ENCODE measurements at places on chromosomes 2 and 18.

DNA sequence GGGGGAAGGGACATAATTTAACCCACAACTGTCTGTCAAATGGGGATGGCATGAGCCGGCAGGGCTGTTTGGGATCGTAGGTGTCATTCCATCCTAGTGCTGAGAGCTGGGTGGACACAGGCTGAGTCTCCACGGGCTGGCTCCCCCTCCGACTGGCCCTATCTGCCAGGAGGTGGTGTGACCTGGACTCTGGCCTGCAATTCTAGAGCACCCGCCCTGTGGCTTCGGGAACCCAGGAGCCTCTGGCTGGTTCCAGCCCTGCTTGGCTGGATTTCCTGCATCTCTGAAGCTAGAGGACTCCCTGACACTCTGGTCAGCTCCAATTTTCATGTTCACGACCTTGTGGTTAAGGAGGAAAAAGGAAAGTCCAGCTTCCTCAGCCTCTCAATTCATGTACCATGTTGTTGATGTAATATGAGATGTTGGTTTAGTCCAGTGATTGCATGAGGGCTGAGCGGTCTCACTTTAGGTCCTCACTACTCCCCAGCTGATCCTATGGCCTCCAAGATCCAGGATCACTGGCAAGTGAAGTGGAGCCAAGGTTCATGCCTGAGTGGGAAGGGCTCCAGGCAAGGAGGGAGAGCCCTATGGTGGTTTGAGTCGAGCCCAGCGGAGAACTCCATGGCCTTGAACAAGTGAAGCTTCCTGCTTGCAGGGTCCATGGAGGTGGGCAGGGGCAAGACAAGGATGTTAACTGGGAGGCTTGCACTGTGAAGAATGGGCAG lies 169.1 kb downstream of the NDUFA10 start:
- no peak for DNase-seq

DNA sequence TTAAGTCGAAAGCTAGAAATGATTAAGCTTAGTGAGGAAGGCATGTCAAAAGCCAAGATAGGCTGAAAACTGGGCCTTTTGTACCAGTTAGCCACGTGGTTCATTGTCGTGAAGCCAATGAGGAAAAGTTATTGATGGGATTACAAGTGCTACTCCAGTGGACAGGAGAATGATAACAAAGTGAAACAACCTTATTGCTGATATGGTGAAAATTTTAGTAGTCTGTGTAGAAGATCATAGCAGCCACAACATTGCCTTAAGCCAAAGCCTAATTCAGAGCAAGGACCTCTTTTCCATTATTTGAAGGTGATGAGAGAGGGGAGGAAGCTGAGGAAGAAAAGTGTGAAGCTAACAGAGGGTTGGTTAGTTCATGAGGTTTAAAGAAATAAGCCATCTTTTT lies 24.1 kb upstream of the RAMP1 start:
- DNase-seq = no peak

- peak; percentile 85 for DNase-seq
Observed at GRCh38 chr2:19796035-19796695, 105.6 kb downstream of the TTC32 start.

DNA sequence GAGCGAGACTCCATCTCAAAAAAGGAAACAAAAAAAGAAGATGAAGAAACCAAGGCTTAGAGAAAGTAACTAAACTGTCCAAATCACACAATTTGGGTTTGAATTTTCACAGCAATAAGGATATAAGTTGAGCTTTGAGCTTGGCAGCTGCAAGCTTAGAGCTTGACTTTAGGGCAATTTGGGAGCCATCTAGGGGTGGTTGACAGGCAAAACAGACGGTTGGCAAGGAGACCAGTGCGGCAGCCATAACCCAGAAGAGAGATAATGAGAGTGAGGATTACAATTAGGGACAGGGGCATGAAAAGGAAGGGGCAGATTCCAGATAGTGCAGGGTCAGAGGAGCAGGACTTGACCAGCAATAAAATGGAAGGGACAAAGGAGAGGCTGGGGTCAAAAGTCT lies 382.2 kb upstream of the HNRNPA3 start:
- no peak for DNase-seq

DNA sequence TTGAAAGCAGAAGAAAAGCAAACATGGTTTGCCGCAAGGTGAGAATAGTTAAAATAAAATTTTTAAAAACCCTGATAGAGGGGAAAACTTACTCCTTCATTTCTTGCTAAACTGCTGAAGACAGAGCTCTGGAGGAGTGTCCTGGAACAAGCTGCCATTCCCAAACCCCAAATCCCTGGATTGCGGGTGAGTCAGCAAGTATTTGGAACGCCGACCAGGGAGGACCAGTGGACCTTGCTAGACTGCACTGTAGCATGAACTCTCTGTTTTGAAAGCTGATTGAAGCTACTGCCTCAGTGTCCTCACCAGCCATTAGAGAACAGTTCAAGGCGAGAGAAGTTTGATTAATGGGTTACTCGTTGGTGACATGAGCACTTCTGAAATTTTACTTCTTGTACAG lies 99.4 kb upstream of the RASGRP3 start:
- no peak for DNase-seq

GRCh38 chr2:108220942-108221541 lies 18.7 kb upstream of the SULT1C3 start:
- no peak for DNase-seq

DNA sequence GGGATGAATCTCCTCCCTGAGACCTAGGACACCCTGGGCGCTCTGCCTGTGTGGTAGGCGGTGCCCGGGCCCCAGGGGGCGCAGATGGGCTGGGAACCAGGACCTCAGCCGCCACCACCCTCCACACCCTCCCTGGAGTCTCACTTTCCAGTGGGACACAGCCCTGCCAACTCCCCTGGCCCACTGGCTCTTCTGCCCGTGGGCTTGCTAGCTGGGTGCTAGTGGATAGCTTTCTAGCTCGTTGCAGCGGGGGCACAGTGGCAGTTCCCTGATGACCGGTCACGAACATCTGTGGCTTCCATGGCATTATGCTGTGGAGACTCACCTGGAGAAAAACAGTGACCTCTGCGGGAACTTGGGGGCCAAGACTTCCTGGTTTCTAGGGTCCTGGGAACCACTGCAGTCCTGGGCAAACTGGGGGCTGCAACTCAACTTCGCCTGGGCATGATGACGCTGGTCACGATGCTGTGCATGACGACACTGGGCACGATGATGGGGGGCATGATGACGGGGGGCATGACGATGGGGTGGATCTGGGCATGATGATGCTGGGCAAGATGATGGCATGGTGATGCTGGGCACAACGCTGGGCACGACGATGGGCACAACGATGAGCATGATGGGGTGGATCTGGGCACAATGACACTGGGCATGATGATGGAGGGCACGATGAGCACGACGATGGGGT lies 31.0 kb upstream of the ALLC start:
- no peak for DNase-seq

DNA sequence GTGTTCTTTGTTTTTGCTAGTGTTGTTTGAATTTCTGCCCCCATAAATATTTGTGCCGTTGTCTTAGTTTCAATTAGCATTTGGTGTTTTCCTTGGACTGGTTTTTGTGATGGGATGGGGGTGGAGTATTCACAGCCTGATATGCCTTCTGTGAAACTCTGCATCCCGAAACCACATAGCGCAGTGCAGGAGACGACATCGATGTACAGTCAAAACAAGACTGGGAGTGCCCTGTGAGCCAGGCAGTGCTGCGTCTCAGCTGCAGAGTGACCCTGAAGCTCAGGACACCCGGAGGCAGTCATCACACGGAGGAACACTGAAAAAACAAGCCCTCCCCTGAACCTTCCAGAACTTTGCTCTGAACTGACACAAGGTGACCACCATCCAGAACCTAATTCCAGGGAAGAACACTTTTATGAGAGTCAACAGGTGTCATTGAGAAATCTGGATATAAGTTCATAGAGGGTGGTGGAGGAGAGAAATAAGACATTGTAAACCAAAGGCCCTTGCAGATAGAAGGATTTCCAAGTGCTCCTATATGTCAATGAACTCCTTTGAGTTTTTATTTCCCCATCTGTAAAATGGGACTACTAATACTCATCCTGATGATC lies 61.2 kb upstream of the CABLES1 start:
- no peak for DNase-seq

- no peak for DNase-seq
Observed at GRCh38 chr2:2026851-2027250, 282.5 kb upstream of the PXDN start.

GRCh38 chr2:126655500-126656430 lies at the start of gene GYPC:
Gene GYPC (plus strand): TSS chr2:126656158. CDS start chr2:126656264, 106 bp downstream.
- DNase-seq = peak; percentile 89

DNA sequence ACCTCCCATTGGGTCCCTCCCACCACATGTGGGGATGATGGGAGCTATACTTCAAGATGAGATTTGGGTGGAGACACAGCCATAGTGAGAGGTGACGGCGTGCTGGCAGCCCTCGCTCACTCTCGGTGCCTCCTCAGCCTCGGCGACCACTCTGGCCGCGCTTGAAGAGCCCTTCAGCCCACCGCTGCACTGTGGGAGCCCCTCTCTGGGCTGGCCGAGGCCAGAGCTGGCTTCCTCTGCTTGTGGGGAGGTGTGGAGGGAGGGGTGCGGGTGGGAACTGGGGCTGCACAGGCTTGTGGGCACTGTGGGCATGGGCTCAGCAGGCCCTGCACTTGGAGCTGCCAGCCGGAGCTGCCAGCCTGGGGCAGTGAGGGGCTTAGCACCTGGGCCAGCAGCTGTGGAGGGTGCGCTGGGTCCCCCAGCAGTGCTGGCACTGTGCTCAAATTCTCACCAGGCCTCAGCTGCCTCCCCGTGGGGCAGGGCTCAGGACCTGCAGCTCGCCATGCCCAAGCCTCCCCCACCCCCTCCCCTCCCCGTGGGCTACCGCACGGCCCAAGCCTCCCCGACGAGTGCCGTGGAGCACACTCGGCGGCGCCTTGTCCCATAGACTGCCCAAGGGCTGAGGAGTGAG lies 73.0 kb downstream of the SERPINB8 start:
- no peak for DNase-seq

- DNase-seq = no peak
Observed at GRCh38 chr18:78821396-78821795, 158.2 kb upstream of the SALL3 start.

DNA sequence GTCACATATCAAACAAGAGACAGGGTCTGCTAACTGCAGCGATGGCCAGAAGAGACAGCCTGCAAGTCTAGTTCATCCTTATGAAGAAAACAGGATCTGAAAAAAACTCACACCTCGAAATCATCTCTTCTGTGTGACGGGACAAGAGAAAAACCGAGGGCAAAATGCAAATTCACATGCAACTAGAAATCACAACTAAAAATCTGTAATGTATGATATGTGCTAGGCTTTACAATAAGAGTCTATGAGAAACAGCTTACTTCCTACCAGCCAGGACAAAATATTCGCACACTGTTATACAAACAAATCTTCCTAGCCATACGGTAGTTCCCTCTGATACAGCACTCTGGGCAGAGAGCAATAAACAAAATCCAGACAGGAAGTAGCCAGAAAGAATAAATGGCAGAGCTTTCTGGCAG lies 48.8 kb downstream of the ANKRD44 start:
- DNase-seq = no peak

DNA sequence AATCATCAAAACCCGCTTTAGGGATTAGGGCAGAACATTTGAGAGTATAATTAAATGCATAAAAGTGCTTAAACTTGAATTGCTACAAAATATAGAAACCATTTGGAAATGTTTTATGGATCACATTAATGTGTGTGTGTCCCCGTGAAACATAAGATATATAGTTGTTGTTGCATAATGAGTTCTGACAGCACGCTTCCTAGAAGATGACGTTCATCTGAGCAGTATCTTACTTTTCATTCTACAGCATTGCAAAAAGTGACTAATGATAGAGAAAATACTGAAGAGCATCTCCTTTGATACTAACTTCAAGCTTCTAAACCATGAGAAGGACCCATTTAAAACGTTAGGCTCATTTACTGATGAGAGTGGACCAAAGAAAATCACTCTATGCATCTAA lies 63.7 kb downstream of the SLC8A1 start:
- no peak for DNase-seq

- no peak for DNase-seq
Observed at GRCh38 chr18:58456625-58457024, 172.3 kb downstream of the ALPK2 start.

DNA sequence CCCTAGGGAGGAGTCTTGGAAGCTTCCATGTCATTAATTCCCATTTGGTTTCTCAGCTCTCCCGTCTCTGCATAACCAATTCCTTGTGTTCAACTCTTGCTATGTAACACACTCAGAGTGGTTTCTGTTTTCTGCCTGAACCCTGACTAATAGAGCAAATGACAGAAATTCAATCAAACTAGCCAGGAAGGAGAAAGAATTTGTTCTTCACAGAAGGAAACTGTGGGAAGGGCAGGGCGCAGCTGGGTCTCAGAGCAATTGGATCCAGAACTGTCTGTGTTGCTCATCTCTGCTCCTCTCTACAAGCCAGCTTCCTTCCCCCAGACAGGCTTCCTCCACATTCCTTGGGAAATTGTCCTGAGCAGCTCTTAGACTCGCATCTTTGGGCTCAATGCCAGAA lies 269.8 kb downstream of the TNS1 start:
- DNase-seq = peak; percentile 27

DNA sequence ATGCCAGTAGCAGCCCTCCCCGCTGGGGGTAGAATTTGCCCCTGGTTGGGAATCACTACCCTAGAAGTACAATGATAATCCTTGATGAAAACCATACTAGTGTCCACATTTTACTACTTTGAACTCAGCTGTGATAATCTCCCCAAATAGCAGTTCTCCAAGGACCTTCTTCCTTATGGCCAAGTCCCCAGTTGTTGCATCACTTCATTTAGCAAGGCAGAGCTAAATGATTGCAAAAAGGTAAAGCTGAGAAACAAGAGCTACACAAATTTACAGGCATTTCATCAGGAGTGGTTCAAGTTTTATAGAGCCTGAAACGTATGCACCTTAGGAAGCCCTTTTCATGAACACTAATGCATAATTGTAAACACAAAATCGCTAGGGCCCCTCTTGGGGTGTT lies 44.9 kb upstream of the REL start:
- DNase-seq = no peak

DNA sequence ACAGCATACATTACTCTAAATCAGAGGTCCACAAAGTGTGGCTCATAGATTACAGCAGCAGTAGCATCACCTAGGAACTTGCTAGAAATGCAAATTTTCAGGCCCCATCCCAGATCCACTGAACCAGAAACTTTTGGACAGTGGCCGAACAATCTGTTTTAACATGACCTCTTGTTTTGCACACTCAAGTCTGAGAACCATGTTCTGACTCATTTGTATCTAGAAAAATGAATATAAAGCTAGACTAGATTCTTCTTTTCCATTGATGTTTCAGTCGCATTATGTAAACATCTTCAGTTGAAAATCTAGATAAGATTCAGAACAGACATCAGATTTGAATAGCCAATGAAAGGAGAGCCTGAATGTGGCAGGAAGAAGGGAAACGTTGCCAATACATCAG lies 608.8 kb downstream of the LRP1B start:
- DNase-seq = no peak

- no peak for DNase-seq
Observed at GRCh38 chr18:62586781-62587487, 64.1 kb downstream of the ZCCHC2 start.

DNA sequence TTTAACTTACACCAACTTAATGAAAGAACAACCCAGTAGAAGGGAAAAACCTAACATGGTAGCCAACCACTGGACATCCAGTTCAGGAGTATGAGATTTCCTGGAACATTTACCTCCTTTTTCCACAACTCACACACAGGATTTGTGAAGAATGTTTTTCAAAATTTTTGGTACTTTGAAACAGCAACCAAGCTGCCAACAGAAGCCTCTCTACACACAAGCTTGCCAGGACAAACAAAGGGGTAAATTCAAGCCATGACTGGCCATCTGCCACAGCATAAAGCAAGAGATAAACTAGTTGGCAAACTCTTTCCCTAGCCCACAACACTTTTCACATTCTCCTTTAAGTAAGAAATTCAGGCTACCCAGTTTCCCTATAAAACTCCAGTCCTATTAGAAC lies 21.4 kb downstream of the MGAT4A start:
- no peak for DNase-seq

GRCh38 chr2:31023541-31023940 lies 114.7 kb downstream of the GALNT14 start:
- no peak for DNase-seq

Measured in adipocyte (in vitro differentiated cells).